ENCODE measurements at places on chromosomes 3 and 15.

- DNase-seq, result no peak
These were observed 2.4 kb downstream of the TSC22D2 start for GRCh38 chr3:150410311-150411105.

DNA sequence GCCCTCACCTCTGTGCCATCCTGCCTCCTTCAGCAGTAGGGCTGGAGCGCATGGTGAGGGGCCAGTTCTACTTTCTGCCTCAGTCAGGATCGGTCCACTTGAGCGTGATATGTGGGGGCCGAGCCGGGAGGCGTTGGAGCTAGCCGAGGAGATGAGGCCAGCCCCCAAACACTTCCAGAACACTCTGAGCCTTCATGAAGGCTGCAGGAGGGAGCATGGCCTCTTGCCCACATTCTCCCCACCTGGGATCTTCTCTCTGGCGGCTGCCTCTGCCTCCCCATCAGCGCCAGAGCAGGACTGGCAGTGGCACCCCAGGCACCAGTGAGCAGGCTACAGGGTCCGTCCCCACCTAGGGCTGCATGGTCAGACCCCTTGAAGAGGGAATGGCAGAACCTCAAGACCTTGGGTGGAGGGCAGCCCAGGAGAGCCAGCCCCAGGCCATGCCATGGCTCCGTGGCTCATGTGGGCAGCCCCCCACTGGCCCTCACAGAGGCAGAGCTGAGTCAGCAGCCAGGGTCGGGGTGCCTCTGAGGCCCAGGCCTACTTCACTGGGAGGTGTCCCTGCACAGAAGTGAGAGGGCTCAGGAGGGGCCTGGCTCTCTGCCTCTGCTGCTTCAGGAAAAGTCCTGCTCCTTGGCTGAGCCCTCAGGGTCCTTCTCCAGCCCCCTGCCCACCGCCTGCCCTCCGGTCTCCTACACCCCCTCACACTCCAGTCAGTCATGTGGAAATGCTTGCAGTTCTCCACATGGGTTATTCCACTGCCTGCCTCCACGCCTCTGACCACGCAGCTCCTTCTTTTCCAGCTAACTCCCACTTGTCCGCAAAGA lies 28.1 kb upstream of the CYP11A1 start:
- DNase-seq, result no peak

DNA sequence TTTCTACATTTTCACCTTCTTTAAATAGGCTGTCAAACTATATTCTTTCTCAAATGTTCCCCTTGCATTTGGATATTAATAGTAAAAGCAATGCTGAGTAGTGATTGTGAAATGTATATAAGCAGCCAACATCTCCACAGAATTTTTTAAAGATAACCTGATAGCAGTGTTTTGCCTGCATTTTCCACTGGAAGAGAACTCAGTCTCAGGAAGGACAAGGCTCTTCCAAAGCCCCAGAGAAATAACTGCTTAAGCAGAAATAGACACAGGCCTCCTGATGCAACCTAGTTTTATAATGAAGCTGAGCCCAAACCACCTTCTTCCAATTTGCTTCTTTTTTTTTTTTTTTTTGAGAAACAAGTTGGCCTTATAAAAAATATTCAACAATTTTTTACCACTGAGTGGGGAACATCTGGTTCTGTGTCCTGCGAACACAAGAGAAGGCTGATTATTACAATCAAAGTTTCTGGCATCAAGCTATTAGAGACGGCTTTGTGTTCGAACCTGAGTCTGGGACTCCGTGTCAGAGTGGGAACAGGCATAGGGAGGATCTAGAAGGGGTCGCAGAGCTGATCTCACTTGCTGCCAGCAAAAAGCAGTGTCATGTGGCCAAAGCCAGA lies 332.5 kb upstream of the TBL1XR1 start:
- DNase-seq, result no peak

GRCh38 chr3:150370122-150370602 lies 37.9 kb upstream of the TSC22D2 start:
- DNase-seq, result no peak

DNA sequence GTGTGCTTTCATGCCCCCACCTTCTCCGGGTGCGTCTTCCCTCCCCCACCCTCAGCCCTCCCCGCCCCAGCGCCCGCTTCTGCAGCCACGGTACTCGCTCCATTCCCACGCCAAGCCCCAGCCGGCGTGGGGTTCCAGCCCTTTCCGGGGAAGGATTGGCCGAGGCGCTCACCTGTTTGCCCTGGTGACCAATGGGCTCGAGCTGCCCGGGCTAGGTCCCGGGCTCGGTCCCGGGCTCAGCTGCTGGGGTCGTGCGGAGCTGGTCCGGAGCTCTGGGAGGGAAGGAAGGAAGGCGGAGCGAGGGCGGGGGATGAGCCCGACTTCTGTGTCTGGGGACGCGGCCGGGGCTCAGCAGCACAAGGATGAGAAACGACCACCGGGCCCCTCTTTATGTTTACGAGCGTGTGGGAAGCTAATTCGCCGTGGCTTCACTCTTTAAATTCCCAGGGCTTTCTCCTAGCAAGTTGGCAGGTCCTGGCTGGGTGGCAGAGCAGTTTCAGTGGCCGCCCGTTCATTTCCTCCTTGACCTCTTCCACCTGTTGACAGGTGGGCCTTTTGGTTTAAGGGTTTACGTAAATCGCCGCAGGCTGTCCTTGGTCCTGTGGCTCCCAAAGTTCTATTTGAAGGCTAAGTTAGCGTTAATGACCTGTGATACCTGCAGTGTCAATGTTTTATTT lies at the start of gene IGSF10:
IGSF10 (minus strand) TSS at position 288 of the 677 bp plus-strand sequence. CDS start 2,352 bp downstream, outside the sequence.
- DNase-seq, result no peak

DNA sequence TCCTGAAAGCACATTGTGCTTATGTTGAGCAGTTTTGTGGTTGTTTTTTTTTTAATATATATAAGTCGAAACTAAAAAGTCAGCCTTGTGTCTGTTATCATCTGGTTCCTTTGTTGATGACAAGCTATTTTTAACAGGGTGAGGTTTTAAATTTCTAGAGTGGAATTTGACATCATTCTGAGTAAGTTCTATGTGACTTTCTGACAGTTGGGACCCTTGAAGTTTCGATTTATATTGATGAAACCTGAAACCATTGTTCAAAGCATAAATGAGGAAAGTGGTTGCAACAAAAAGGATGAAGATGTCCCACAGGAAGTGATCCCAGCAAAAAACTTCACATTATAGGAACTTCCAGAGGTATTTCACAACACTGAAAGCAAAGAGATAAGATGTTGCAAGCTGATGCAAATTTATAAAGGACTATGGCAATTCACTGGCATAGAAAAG lies 94.0 kb downstream of the CYP19A1 start:
- no peak for DNase-seq

DNA sequence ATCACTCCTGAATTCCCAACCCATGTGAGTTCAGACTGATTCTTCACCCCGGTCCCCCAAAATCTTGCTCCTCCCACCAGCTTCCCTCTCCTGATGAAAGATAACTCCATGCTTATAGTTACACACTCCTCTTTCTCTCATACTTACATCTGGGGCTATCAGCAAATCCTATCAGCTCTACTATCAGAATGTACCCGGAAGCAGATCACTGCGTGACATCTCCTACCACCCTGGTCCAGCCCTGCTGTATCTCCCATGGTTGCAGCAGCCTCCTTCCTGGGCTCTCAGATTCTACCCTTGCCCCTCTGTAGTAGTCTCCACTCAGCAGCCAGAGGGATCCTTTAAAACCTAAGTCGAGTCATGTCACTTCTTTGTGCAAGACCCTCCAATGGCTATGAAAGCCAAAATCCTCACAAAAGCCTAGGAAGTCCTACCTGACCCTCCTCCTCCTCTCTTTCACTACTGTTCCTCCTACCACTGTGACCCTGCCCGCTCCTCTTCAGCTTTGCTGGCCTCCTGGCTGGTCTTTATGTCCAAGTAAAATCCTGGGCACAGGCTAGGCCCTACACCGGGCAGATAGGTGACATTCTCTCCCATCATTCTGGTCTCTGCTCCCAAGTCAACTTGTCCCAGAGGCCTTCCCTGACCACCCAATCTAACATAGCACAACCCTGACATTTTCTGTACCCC lies 16.2 kb downstream of the XIRP1 start:
- no peak for DNase-seq

DNA sequence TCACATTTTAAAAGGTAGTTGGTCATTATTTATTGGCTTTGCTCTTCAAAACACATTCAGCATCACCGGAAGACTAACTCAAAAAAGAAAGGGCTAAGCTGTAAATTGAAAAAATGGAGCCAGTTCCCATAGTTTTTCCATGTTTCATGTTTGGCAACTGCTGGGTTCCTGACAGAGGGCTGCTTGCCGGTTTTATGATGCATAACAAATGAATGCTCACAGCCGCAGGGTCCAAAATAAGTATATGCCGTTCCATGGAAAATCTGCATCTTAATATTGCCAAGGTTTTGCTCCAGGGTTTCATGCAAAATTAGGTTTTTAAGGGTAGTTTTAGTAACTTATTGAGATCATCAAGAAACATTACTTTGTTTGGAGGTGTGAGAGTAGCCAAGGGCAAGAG lies 15.8 kb downstream of the SLC12A1 start:
- no peak for DNase-seq

DNA sequence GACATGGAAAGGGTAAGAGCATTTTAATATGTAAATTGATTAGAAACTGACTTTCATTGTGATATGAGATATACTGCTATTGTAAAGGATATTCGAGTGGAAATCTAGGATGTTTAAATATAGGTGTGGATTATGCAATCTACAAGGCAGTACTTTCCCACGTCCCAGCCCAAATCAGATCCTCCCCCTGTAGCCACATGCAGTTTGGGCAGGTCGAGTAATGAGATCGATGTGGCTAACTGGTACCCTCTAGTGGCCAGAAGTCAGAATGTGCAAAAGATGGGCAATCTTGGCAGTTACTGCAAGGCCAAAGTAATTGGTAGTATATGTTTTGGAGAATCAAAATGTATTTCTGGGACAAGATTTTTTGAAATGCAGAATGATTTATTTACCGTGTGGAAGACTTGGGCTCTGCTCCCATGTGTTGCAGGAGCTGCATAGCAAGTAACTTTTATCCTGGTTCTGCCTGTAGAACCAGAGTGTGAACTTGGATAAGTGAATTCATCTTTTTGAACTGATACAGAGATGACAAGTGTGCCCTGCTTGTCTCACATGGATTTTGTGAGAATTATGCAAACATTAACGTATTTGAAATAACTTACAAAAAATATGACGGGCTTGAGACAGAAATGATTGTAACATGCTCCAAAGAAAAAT lies 94.5 kb upstream of the ADAMTSL3 start:
- no peak for DNase-seq
